Tibial artery (tissue), 4 donors: ENCODE measurements at places on chromosomes 4 and X.

DNA sequence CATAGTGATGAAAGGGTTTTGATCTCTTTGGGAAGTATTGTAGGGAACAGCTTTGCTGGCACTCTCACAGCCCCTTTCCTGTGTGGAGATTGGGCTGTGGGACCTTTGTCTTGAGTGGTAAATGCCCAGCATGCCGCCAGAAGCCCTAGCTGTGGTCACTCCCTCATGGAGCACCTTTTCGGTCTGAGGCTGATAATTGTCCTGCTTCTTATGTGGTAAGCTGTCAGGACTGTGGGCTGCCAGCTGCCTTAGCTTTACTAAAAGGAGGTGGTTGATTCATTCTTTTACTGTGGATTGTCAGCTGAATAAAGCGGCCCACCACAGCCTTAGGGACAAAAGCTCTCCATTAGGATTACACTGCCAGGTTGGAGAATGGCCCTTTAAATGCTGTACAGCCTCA is 7.1 kb downstream of the PASD1 start:
- no peak for DNase-seq

- DNase-seq = peak; percentile 36
Measured at GRCh38 chr4:128716338-128716737, 93.2 kb upstream of the JADE1 start.

DNA sequence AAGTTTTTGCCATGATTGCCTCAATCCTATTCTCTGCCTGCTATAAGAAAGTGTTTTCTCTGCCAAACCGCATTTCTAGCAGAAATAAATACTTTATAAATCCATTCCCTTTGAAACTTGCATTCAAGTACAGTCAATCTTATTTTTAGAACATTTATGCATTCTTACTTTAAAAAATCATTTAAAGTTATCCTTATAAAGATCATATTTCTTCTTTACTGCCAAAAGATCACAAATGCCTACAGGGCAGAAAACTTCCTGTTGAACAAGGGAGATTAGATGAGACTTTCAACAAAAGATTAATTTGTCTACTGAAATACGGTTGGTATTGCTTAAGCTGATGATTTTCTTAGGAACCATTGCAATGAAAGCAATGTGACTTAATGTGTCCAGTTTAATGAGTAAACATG is 207.2 kb upstream of the SLIT2 start:
- no peak for DNase-seq

DNA sequence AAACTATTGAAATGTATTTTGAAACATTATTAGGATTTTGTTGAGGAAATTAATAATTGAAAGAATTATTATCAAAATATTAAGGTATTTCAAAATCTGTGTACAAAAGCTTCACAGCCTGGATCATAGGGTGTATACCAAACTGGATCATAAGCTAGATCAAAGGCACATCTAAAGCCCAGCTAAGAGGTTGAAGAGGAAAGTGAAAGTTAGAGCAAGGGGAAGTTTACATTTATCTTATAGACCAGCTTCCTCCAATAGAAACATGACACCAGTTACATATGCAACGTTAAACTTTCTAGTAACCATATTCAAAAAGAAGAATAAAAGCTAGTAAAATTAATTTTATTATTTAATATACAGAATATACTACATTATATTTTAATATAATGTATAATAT is 227.2 kb upstream of the BMP3 start:
- DNase-seq = no peak

DNA sequence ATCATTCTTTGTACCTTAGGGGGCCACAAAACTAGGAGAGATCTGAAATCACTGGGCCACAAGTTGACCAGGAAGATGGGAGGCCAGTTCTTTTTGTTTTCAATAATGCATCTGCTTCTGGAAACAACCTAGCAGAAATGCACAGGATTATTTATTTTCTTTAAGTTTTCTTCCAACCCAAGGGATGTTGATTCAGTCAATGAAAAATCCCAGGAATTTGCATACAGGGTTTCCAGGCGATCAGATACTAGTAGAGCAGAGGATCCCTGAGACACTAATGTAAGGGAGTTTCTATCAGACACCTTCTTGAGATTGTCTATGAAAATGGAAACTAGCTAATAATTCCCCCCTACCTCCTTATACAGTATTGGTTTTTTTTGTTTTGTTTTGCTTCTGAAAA is 7.4 kb downstream of the ATOH1 start:
- DNase-seq = no peak

DNA sequence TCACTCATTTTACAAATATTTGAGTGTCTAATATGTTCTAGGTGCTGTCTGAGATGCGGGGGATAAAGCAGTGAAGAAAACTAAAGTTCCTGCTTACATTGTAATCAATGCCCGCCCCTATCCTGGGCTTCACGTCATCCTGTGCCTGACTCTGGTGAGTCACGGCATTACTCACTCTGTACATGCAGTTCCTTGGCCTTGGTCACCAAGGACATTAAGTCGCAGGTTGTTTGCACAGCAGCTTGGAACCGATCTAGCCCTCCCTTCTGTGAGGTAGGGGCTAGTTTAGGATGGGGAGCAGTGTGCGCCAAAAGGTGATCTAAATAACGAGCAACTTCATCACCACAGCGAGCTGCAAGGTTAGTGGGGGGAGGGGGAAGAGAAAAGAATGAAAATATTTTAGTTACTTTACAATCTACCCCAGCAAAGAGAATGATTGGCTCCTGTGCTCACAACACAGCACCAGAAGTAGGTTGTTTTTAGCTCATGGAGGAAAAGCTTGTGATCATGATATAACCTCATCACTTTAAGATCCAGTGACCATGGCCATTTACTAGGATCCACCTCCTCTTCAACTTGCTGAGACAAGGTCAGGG is 48.0 kb upstream of the HDAC8 start:
- peak; percentile 67 for DNase-seq

DNA sequence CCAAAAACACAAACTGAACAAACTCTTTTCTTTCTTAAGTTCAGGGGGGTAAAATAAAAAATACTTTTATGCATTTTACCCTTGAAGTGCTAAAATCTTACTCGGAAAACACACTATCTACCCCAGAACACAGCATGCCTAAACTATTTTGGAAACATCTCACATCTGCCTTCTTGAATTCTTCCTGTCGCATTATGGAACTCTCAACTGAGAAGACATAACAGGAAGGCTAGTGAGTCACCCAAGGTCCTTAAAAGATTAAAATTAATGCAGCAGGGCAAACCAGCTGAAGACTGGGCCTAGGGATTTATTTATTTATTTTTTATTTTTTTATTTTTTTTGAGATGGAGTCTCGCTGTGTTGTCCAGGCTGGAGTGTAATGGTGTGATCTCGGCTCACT is 208.2 kb downstream of the APBB2 start:
- no peak for DNase-seq

GRCh38 chr4:6527259-6527658 is 47.7 kb upstream of the MAN2B2 start:
- DNase-seq = no peak

GRCh38 chr4:56764775-56765174 is 56.7 kb downstream of the SPINK2 start:
- DNase-seq = no peak

DNA sequence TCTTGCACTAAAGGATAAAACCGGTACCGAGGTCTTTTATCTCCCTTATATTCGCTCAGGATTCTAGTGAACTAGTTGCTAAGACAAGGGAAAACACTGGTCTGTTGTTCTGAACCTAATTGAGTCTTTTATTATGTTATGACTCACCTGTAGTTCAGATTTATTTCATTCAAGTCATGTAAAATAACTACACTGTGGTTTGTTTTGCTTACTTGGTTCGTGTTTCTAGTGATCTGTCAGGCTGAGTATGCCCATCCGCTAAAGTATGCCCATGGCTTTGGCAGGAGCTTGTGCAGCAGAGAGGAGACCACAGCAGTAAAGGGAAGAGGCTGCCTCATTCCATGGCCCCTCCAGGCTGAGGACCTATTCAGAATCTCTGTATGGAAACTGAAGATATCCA is 126.1 kb downstream of the AFF1 start:
- DNase-seq = no peak

- no peak for DNase-seq
Measured at GRCh38 chrX:53223955-53224859, 800 bp downstream of the KDM5C start.

DNA sequence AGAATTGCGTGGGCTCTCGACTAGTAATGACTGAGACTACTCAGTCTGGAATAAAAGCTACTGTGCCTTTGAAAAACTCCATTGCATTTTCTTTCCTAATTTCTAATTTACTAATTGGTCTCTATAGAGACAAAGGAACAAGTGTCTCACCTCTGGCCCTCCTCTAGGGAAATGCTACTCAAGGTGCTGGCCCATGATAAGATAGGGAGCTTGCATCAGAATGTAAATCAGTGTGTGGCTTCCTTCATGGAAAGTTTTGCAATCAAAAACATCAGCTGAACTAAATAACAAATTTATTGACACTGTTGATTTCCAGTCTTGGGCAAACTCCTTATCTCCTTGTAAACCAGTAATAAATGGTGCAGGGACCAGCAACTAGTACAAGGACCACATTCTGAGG is 81.8 kb downstream of the SRPX start:
- DNase-seq = no peak

DNA sequence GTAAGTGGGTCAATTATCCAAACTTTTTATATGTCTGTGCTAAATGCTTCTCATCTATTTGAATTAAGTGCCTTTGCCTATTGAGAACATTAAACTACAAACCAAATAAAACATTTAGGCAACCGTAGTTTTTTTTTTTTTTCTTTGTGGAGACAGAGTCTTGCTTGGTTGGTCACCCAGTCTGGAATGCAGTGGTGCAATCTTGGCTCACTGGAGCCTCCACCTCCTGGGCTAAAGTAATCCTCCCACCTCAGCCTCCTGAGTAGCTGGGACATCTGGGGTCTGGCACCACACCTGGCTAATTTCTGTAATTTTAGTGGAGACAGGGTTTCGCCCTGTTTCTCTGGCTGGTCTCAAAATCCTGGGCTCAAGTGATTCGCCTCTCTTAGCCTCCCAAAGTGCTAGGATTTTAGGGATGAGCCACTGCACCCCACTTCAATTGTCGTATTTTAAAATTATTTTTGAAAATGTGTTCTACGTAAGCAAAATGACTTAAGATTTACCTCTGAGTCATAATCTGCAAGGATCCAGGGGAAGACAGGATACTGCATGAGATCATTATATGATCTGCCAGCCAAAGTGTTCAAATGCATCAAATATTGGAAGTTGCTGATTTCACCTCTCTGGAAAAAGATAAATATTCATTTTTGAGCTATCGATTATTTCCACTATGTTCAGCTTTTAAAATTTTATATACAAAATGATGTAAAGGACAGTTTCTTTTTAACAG is 125.6 kb downstream of the CDS1 start:
- DNase-seq = no peak

DNA sequence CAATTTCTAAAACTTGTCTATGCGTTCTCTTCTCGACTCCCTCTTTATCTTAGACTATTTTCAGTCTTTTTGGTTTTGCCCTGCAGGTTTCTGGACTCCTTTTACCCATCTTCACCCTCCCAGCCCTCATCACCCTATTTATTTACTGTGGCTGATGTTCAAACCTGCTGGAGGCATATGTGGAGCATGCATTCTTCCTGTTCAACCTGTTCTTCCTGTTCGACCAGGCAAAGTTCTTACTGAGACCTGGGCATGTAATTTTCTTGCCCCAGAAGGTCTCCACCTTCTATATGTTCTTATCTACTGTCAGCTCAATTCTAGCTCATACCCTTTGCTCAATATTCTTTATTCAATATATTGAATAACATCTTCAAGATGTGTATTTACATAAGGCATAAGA is 69.4 kb upstream of the AGA start:
- DNase-seq = no peak

- DNase-seq = no peak
Measured at GRCh38 chrX:93422693-93423092, 250.7 kb downstream of the NAP1L3 start.

DNA sequence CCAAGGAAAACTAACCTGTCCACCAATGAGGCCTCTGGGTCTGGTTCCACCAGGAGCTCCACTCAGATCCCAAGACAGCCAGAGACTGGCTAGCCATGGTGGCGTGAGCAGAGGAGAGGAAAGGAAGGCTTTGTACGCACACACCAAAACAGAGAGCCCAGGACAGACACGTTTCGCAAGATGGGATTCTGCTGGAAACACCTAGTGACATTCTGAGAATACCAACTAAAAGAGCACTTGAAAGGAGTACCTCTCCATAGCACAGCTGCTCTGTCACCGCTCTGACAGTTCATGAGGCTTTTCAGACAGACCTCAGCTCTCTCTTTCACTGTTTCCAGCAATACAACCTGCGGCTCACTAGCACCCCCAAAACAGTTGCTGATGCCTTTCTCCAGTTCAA is 105.0 kb downstream of the SH3KBP1 start:
- no peak for DNase-seq

DNA sequence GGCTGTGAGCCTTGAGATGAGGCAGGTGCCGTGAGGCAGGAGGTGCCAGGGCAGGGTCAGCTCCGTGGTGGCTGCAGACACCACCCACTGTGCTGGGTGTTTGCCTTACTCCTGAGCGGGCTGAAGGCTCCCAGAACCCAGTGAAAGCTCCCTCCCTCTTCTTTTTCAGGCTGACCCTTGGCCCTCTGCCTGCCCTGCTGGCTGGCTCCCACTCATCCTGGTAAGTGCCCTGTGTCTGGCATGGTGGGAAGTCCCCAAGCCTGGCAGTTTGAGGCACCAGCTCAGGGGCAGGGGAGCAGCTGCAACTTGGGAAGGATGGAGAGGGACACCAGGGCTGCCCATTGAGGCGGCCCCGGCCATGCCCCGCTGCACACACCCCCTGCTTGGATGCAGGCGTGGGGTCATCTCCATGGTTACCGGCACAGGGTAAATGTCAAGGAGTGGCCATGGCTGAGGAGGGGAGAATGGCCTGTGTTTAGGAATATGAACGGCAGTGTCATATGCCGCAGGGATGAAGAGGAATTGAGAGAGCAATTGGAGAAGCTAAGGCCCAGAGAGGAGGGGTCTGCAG is 16.8 kb downstream of the SH3BP2 start:
- no peak for DNase-seq

- no peak for DNase-seq
Measured at GRCh38 chr4:96894621-96895020, 1054.7 kb downstream of the PDHA2 start.

DNA sequence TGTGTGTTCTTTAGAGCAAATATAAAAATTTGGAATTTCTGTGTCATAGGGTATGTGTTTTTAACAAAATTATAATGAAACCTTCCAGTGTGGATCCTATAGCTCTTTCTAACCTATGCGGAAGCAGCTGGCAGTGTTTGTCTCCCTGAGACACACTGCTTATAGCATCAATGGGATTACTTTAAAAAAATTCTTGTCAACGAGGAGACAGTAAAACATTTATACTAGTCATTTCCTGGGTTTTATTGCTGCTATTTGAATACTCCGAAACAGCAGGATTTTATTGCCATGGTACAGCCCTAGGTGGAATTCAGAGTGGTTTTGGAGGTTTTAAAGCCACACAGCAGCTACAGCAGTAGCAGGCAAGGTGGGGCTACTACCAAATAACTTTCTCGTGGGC is 145.1 kb upstream of the IL1RAPL2 start:
- no peak for DNase-seq
